ENCODE measurements at places on chromosomes 7 and 10.
A peak's percentile ranks its signal among the peaks of the same experiment; 100 is the strongest.

GRCh38 chr10:12636571-12636970, 287.2 kb downstream of the CAMK1D start:
- DNase-seq = no peak

GRCh38 chr10:63294781-63295180, 161.7 kb downstream of the NRBF2 start:
- no peak for DNase-seq

- no peak for DNase-seq
These were observed 255.4 kb downstream of the ELMO1 start for GRCh38 chr7:37193087-37193774.

DNA sequence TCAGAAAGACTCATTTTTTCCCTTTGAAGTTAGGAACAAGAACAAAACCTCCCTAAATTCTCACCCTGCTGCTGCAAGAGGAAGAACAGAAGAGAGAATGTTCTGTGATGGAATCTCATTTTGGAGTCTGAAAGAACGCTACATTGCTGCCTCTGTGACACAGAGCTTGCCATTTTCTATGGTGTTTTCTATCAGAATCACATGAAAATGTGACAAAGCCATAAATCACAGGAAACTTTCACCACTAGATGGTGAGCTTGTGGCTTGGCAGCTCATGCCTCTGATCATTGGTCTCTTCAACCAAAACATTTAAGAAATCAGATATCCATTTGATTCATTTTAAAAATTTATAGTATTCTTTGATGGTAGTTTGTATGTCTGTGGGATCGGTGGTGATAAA, 82.9 kb downstream of the CADPS2 start:
- DNase-seq = peak; percentile 49

- no peak for DNase-seq
These were observed 568.7 kb upstream of the LRRN3 start for GRCh38 chr7:110522061-110522760.

GRCh38 chr7:124398937-124399552, 366.2 kb upstream of the TMEM229A start:
- no peak for DNase-seq

GRCh38 chr10:11011436-11011835, 6.2 kb upstream of the CELF2 start:
- no peak for DNase-seq

DNA sequence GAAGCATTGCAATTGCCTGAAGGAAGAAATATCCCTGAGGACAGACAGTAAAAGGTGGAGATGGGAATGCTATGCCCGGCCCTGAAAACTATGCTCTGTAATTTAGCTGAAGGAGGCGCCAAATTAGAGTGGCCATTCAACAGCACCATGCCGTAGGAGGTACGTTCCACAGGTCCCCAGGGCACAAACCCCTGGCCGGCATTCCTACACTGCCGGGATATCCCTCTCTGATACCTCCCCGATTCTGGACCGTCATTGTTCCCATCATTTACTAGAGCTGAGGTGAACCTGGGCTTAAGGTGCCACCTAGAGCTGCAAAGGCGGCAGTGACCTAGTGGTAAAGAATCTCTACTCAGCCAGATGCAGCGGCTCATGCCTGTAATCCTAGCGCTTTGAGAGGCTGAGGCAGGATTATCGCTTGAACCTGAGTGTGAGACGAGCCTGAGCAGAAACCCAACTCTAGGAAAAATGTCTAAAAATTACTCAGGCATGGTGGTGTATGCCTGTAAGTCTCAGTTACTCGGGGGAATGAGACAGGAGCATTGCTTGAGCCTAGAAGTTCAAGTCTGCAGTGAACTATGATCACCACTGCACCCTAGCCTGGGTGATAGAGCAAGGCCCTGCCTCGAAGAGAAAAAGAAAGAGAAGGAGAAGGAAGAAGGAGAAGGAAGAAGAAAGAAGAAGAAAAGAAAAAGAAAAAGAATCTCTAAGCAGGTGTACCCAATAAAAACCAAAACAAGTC, 53.0 kb upstream of the TNKS2 start:
- DNase-seq = peak; percentile 70

- DNase-seq = no peak
These were observed 12.5 kb upstream of the KCNK18 start for GRCh38 chr10:117184821-117185220.

GRCh38 chr7:112940314-112940732, 146.3 kb downstream of the GPR85 start:
- no peak for DNase-seq

- peak; percentile 71 for DNase-seq
These were observed 43.5 kb downstream of the TLL2 start for GRCh38 chr10:96470116-96470743.

DNA sequence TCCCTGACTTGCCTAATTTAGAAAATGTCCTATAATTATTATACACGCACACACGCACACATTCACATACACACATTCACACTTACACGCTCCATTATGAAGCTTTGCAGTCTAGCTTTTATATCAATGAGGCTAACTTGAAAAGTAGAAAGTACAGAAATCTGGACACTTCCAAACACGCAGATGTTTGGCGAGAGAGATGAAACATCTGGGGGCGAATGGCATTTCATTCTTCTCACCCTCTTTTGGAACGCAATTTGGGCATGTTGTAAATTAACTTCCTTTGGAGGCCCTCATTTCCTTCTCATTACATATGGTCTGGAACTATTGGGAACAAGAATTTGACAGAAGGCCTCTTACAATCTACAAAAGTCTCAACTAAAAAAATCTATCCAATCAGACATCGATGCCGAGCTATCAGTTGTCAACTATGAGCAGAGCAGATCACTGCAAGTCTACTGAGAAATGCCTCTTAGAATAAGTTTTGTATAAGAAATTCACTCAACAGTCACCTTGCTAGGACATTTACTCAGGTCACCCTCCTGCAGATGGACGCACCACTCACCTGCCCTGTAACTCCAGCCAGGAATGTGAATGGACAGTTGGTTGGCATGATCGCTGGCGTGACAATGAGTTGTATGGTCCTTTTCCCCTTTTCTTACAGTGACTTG, 115.2 kb upstream of the ADAM12 start:
- no peak for DNase-seq

DNA sequence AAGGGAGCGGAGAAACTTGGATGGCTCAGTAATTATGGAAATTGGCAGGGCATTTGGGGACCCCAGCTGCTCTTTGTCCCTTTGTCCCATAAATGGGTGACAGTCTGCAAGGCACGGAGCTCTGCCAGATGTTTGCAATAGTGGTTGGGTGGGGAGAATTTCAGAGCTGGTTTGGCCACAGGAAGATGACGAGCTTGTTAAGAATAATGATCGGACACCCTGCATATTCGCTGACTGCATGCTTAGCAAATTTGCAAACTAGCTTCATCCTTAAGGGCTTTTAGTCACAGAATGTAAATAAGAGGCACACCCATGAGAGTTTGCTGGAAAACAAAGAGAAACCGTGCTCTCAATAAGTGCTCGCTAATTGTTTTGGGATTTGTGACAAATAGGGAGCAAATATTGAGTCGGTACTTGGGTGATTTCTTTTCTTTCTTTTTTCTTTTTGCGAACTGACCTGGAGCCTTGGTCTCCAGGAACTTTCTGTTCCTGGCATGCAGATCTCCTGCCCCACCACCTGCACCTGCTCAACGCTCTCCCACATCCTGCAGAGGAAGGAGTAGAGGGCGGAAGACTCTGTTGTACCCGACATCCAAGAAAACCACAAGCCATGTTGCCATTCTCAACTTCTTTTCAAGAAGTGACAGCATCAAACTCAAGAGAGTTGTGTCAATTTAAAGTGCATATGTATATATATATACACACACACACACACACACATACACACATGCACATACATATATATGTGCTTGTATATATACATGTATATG, 238.9 kb downstream of the CAMK1D start:
- DNase-seq = no peak

DNA sequence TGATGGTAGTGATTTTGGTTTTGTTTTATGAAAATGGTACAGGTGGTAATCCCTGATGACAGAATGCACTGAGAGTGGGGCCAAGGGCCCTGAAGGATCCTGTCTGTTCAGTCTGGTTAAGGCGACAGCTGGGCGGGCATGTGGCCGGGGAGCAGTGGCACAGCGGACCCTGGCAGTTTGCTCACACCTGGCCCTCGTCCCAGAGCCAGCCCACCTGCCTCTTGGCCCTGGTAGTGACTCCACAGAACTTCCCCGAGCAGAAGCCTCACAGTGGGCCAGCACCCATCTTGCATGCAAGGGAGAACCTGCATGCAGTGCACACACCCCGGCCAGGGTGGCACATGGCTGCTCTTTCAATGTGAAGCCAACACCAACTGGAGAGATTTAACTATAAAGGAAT, 82.8 kb downstream of the ALOX5 start:
- no peak for DNase-seq

- DNase-seq = no peak
These were observed 38.1 kb upstream of the DDC start for GRCh38 chr7:50603287-50603686.

- no peak for DNase-seq
These were observed 74.9 kb upstream of the OGDHL start for GRCh38 chr10:49837051-49837478.

- DNase-seq = no peak
These were observed 21.1 kb downstream of the ZNF775 start for GRCh38 chr7:150400008-150400787.

DNA sequence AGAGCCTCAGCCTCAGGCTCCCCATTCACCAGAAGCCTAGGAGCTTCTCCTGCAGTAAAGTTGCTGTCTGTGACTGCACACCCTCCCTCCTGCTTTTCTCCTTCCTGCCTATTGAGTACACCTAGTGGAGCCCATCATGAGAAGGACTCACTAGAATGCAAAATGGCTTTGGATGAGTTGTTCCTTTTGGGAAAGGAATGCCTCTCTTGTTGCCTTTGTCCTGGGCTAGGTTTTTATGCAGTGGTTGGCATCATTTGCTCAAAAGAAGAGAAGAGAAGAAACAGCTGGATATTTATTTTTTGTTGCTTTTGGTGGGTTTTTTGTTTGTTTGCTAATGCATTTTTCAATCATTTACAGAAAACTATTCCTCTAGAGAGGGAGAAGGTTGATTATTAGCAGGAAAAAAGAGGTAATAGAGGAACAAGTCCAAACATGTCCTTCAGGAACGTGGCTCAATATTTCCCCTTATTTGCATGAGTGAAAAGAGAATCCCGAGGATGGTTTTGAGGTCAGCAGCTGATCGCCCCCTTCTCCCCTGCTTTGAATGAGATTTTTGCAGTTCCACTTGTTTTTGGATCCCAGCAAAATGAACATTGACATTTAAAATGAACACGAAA, 369.9 kb upstream of the NRP1 start:
- DNase-seq = peak; percentile 8

GRCh38 chr10:22631646-22632278, 82.6 kb downstream of the PIP4K2A start:
- no peak for DNase-seq

DNA sequence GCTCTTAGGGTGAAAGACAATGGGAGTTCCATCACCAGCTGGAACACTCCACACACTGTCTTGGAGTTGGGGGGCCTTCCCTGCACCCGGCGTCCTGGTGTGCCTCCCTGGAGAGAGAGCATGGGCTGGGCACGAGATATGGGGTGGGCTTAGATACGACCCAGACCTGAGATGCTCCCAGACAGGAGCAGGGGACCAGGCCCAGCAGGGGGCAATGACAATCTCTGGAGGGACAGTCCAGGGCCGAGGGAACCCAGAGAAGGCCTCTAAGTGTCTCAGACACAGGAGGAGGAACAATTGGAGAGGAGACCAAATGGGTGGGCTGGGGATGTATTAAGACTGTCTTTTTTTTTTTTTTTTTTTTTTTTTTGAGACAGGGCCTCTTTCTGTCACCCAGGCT, 40.0 kb downstream of the MYL10 start:
- DNase-seq = no peak

GRCh38 chr10:24113901-24114300, 95.0 kb upstream of the KIAA1217 start:
- no peak for DNase-seq

DNA sequence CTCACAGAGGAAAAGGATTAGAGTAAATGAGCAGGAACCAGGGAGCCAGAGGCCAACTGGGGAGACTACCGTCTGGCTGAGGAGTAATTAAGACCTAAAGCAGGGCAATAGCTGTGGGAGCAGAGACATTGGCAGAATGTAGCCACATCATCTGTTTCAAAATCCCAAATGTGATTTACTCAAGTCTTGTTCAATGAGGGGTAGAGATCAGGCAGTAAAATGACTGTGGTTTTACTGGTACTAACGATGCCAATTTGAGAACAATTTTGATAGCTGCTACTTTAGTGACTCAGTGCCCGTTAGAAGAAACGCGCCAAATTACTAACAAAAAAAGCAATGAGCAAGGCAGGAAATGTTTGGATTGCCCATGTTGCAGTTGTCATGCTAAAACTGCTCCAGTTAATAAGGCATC, 12.7 kb upstream of the MIOS start:
- peak; percentile 65 for DNase-seq

GRCh38 chr10:70978816-70979480, 90.6 kb upstream of the PCBD1 start:
- no peak for DNase-seq

GRCh38 chr7:72032934-72033333, 379.2 kb downstream of the CALN1 start:
- no peak for DNase-seq

GRCh38 chr10:129191797-129192196, 275.2 kb upstream of the MGMT start:
- no peak for DNase-seq

DNA sequence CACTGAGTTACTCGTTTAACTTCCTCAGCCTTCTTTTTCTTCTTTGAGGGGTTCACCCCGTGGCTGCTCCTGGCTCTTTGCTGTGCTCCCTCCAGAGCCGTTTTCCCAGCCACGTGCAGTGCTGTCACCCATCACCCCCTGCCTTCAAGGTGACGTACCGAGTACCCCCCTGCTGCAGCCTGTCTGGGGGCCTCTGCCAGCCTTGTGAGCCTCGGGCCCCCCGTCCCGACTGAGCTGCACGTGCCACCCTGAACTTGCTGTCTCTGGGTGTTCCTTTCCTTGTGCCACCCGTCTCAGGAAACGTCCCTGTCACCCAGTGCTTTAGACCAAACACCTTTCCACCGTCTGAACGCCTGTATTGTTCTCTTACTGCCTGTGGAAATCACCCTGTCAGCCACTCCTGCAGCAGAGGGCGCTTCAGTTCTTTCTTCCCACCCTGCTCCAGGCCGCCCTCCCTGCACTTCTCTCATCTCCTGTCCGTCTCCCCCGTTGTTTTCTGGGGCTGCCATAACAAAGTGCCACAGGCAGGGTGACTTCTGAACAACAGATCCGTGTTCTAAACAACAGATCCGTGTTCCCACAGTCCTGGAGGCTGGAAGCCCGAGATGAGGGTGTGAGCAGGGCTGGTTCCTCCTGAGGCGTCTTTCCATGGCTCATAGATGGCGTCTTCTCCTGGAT, 44.6 kb downstream of the WDR37 start:
- peak; percentile 65 for DNase-seq

- DNase-seq = no peak
These were observed 151.3 kb downstream of the GALNT11 start for GRCh38 chr7:152176797-152177196.

DNA sequence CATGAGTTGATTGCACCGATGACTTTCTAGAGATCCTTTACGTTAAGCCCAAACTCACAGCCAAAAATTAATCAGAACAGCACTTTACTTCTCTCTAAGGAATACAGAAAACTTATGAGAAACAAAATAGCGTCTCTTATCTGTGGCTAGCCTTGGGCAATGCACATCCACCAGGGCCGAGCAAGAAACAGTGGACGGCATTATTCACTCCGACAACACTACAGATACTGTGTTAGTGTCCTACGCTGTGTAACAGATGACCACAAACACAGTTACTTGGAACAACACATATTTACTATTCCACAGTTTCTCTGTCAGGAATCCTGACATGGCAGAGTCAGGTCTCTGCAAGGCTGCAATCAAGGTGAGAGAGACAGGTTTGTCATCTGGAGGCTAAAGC, 598.3 kb upstream of the ADARB2 start:
- no peak for DNase-seq

All from neural progenitor cell (in vitro differentiated cells).